Epithelial cell of esophagus (primary cell): ENCODE measurements at places on chromosomes 3 and 15.

- DNase-seq = peak; percentile 80
Measured at GRCh38 chr3:38004415-38005075, 14.0 kb downstream of the VILL start.

- DNase-seq = peak; percentile 83
Measured at GRCh38 chr15:32643907-32644445, 2.5 kb downstream of the SCG5 start.

GRCh38 chr15:58852347-58852746 is 81.1 kb downstream of the SLTM start:
- no peak for DNase-seq

DNA sequence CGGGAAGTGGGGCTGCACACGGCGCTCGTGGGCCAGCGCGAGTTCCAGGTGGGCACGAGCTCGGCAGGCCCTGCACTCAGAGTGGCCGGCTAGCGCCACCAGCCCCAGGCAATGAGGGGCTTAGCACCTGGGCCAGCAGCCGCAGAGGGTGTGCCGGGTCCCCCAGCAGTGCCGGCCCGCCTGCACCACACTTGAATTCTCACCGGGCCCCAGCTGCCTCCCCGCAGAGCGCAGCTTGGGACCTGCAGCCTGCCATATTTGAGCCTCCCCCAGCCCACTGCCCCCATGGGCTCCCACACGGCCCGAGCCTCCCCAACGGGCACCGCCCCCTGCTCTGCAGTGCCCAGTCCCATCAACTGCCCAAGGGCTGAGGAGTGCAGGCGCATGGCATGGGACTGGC is 87.5 kb downstream of the CHCHD4 start:
- DNase-seq = no peak

GRCh38 chr15:62059816-62060112 is 483 bp downstream of the VPS13C start:
- peak; percentile 47 for DNase-seq

GRCh38 chr15:20340931-20341661 is 200.5 kb downstream of the GOLGA6L6 start:
- DNase-seq = peak; percentile 41

DNA sequence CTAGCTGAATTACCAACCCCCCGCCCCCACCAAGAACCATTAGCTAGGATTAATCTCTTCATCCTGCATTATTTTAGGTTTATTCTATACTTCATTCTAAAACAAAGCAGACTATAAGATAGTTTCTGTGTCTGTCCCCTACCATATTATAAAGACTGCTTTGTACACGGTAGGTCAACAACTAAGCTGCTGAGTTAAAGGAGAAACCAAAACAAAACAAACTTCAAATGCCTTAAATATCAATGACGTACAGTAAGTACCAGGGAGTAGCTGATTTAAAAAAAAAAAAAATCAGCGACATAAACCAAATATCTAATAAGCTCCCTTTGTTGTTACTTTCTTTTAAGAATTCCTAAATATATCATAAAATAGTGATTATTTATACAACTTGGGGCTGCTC is 7.8 kb upstream of the VGLL4 start:
- DNase-seq = no peak

DNA sequence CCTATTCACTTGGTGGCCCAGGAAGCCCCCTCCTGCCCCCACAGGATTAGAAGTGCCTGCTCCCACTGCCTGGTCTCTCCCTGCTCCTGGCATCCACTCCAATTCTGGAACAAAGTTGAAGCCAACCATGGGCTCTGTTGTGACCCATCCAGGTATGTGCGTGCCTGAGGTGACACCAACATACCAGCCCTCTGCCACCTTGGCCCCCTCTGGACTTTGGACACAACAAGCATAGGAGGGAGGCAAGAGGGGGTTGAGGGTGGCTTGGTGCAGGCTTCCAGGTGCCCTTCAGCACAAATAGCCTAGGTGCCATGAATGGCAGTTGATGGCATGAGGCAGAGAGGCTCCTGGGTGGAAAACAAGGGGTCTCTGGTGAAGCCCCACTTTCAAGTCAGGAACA is 600.9 kb downstream of the SI start:
- no peak for DNase-seq

DNA sequence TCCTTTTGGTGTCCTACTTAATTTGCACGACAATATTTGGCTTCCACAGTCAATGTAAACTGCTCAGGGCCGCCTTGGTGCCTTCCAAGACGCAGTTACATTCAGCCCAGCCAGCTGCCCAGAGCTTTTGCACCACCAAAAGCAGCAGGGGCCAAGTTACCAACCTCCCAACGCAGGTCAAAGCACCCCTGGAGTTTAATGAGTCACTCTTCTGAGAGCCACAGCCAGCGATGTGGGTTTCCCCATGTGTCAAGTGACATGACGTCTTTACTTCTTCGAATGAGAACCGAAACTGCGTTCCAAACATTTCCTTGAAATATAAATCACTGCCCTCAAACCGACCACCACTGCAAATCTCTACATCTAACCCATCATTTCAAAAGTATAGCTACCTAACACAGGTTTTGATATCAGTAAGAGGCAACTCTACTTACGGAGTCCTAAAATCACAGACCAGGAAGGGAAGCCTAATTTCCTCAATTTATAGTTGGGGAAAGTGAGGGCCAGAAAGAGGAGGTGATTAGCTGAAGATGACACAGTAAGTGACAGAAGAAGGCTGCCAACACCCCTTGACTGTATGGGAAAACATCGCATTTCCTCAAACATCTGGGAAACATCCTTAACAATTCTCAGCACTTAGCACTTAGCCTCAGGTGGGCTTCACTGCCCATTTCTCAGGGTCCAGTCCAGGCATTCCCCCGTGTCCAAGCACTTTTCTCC is 24.5 kb downstream of the MB21D2 start:
- DNase-seq = peak; percentile 82

- no peak for DNase-seq
Measured at GRCh38 chr3:44654039-44654438, 5.5 kb downstream of the ZNF35 start.

GRCh38 chr3:42273361-42273760 is 7.4 kb upstream of the CCK start:
- no peak for DNase-seq

- DNase-seq = peak; percentile 30
Measured at GRCh38 chr3:149454746-149455145, 19.8 kb upstream of the TM4SF4 start.

DNA sequence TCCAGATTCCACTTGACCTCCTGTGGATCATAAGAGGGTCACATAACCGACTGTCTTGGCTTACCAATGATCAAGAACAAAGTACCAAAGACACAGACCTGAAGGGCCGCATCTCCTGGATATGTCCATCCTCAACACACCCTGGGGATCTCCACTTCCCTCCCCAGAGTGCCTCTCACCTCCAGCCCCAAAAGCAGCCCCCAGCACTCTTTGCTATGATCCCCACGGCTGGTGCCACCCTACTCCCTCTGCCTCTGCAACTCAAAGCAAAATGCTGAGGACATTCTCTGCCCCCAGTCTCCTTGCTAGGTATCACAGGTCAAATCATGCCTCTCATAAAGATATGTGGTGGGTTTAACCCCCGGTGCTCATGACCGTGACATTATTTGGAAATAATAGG is 32.7 kb downstream of the SLCO2A1 start:
- no peak for DNase-seq

DNA sequence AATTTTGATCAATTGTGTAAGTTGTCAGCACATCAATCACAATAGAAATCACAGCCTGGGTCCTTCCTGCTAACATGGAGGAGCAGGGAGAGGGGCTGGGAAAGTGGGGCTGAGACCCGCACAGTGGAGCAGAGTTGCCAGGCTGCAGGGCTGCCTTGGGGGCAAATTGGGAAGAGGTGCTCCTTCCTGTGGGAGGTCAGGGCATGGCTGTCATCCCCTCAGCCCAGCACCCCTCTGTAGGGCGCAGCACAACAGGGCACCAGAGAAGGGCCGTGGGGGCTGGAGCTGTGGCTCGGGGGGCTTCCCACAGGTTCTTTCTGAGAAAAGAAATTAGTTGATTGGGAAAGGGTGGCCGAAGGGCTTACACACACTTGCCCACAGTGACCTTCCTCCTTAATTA is 126.3 kb downstream of the NSMCE3 start:
- DNase-seq = no peak

- DNase-seq = no peak
Measured at GRCh38 chr3:108528459-108529252, 18.3 kb upstream of the MYH15 start.

DNA sequence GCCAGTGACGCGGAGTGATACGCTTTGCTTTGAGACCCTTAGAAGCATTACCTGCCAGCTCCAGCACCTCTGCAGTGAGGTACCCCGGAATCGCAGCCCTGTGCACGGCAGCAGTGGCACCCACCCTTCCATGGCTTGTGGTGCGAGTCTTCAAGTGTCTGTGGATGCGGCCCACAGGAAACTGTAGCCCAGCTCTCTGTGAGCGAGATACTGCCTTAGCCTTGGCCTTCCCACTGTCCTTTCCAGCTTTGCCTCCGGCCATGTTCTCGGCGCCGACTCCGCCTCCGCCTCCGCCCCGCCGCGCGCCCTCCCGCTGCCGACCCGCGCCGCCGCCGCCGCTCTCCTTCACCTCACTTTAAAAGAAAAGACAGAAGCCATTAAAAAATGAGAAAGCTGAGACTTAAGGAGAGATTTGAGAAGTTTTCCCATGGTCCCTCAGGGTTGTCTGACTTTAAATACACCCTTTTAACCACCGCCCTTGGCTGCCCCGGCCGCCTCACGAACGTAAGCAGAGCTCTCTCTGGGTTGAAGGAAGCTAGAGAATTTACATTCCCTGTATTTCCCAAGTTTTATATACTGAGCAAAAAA is 78.5 kb upstream of the FAM174B start:
- DNase-seq = no peak

GRCh38 chr3:30988769-30989168 is 94.3 kb upstream of the GADL1 start:
- DNase-seq = no peak

DNA sequence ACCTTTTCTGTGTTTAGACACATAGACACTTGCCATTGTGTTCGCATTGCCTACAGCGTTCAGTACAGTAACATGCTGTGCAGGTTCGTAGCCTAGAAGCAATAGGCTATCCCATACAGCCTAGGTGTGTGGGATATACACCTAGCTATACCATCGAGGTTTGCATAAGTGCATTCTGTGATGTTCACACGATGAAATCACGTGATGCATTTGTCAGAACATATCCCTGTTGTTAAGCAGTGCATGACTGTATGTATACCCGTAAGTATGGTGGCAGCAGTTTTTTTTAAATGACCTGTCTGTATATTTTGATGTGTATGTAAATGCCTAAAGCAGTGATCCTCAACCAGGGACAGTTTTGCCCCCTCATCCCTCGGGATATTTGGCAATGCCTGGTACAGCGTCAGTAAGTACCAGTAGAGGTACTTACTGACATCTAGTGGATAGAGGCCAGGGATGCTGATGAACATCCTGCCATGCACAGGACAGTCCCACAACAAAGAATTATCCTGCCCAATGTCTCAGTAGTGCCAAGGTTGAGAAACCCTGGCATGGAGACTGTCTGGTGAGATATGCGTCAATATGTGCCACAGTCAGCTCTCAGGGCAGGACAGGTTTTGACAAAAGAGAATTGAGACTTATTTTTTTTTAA is 129.1 kb downstream of the HCN4 start:
- DNase-seq = peak; percentile 27

- no peak for DNase-seq
Measured at GRCh38 chr15:70321172-70321819, 223.6 kb upstream of the TLE3 start.

- DNase-seq = no peak
Measured at GRCh38 chr3:31927811-31928210, 53.3 kb downstream of the OSBPL10 start.

DNA sequence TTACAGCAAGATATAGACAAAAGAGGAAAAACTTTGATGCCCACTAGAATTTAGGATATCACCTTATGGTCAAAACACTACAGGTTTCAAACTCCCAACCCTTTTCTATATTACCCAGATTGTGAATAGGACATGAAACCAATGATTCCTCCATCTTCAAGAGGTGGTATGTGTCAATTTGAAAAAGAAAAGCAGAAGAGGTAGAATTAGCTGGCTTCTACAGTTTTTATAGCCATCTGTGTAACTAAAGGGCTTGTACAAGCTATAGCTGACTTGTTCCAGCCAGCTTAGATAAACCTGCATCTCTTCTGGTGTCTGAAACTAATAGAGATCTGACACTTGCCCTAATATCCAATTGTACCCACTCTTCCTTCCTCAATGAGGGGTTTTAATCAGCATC is 24.9 kb upstream of the HGD start:
- DNase-seq = no peak

DNA sequence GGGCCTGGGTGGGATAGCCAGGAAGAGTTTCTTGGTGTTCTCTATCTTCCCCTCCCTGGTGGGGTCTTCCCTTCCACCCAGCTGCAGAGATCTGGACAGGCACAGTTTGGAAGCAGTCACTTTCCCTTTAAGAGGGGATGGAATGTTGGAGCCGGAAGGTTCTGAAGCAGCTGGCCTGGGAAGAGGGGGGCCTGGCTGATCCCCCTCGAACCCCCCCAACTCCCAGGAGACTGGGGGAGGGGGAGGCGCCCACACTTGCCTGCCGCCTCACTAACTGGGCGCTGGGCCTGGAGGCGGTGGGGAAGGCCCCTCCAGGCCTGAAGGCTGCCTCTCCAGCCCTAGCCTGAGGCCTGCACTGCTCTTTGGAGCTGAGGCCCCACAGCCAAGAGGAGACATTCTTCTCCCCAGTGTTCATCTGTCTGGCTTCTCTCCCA is 1.4 kb downstream of the DVL3 start:
- no peak for DNase-seq

DNA sequence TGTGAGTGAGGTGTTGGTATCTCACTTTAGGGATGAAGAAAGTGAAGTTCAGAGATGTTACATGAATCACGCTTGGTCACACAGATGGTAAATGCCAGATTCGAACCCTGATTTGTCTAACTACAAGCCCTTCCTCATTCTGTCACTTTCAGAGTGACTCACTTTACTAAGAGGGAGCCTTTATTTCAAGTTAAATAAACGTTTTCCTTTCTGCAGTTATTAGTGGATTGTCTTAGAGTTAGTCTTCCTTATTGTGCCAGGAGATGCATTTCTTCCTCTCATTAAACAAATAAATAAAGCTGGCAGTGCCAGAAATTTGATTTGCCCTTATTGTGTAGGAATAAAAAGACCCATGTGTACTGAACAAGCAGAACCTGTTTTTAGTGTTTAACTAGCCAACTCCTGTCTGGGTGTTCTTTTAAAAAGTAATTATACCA is 162.5 kb downstream of the AKAP13 start:
- DNase-seq = peak; percentile 67

DNA sequence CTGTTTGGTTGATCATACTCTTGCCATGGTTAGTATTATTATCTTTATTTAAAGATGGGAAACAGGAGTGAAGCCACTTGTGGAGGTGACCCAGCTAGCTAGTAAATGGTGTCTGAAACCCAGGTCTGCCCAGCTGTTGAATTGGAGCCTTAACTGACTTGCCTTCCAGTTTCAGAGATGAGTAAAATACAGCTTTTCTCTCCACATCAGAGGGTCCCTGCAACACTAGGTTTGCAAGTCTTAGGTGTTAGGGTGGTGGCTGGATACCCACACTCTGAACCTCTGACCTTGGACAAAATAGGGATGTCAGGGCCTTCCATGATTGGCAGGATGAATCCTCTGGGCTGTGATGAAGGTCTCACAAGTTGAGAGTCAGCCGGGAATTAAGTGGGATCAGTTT is 4.1 kb downstream of the FLNB start:
- DNase-seq = no peak

GRCh38 chr3:56248021-56248420 is 220.2 kb downstream of the ERC2 start:
- no peak for DNase-seq
